ENCODE measurements at places on chromosomes 2 and 18. TPM values are rescaled to one million over a fixed set of nuclear protein-coding genes. Genes with fewer than 3 reads are reported as not detected.

The PTH2R gene
- 2.0 TPM for total RNA-seq

The POTEI gene
- total RNA-seq = under 0.01 TPM

The KIF5C gene
- total RNA-seq = 366 TPM

The PAX8 gene
- not detected for total RNA-seq
